ENCODE measurements at places on chromosomes 3 and 15. TPM values are rescaled to one million over a fixed set of nuclear protein-coding genes. Genes with fewer than 3 reads are reported as not detected.

DNA sequence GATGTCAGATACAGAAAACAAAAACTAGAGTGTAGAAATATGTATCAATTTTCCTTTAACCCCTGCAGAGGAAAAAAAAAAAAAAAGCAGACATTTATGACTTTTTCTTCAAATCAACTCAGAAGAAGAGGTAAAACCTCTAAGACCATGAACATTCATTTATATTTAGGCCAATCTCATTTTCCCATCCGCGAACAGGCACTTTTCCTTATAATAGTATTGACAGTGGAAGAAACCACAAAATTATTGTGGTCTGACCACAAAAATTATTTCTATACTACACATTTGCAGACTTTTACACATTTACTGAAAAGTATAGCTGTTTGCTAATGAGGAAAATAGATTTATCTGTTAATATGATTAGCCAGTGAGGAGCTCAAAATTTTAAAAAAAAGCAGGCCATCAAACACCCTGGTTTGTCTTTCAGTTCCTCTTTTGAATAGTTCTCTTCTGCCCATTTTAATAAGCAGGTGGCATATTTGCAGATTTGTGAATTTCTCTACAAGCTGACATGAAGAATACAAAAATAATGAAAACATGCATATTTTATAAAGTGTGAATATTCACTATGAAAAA lies 5.7 kb downstream of the OSBPL11 start:
- DNase-seq: no peak

- no peak for DNase-seq
These were observed 30.3 kb downstream of the ROBO1 start for GRCh38 chr3:79737530-79737929.

- no peak for DNase-seq
These were observed 22.8 kb downstream of the USF3 start for GRCh38 chr3:113673593-113673992.

DNA sequence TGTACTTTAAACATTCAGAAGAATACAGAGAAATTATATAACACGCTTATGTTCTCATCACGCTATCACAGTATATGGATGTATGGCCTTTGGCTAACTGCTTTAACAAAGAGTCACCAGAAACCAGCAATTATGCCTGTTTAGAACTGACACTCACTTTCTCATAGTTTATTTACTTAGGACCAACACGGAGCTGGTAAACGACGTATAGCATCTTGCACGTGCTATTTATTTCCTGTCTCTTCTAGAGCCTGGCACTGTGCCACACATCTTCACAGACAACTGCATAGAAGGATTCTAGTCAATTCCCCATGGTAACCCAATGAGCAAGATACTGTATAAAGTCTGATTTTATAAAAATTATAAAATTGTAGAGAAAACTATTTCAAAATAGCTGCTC lies 43.6 kb downstream of the TBC1D2B start:
- DNase-seq: peak; percentile 72

- peak; percentile 40 for DNase-seq
These were observed at the start of gene TNK2 for GRCh38 chr3:195907934-195908693. TSS of gene TNK2 (minus strand) at chr3:195908551. CDS start at chr3:195888588, 19,963 bp downstream.

GRCh38 chr15:81074773-81075172 lies 59.3 kb upstream of the CFAP161 start:
- no peak for DNase-seq

GRCh38 chr15:99106417-99107220 lies 1.7 kb downstream of the SYNM start:
- DNase-seq: peak; percentile 68

DNA sequence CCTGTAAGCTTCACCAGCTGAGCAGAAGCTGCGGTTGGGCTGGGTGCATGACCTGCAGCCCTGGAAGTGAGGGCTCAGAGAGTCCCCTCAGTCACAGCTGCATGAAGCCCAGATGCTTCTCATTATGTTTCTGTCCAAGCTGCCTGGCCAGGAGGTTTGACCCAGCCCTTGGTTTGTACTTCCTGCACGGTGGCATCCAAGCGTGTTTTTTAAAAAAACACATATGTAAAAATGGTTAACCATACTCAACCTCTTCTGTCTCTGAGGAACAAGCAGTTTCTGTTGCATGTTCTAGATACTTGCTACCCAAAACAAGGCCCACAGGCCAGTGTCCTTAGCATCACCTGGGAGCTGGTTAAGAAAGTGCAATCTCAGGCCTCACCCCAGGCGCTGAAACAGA lies 76.0 kb upstream of the ATP10A start:
- peak; percentile 12 for DNase-seq

- DNase-seq: peak; percentile 69
These were observed 129.8 kb downstream of the CACNA1D start for GRCh38 chr3:53624061-53624857.

DNA sequence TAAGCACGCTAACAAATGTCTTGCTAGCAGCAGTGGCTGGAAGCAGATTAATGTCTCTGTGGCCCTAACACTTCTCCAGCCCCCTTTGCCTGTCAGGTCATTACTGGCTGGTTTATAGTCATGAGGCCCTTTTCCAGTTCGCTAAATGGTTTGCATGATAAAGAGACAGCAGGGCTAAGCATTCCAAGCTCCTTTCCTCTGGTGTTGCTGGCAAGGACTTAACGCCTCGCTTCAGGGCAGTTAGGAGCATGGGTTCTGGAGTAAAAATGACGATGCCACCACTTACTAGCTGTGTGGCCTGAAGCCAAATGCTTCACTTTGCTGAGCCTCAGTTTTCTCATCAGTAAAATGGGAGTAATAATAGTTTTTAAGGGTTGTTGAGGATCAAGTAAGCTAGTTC lies 185.9 kb downstream of the MEGF11 start:
- no peak for DNase-seq

DNA sequence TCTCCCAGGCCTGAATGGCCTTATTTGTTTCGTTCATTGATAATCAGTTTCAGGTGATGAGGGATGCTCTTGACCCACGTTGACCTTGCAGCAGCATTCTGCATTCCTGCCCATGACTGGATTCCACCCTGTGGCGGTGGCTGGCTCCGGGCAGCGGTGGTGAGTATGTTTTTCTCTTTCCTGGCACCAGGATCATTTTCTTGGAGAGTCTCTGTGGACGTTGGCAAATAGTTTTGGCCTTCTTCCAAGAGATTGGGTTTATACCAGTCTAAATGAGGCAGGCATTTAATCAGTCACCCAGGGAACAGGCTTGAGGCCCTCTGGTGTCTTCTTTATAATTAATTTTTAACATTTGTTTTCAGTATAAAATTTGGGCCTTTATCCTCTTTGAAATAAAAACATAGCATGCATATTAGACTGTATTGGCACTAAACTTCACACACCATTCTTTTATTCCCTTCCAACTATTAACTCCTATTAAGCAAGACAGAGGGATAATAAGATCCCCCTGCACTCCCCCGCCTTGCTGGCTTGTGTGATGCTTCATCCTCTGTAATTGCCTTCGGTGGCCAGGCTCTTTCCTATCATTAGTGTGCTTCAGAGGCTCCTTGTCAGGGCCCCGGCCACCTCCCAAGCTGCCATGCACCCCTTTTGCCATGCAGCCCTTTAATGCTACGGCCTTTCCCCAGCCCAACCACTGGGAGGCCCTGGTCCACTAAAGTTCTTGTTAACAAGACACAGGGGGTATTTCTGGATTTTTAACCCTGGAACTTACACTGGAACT lies 176.2 kb upstream of the TOPAZ1 start:
- DNase-seq: no peak

GRCh38 chr3:61092870-61093269 lies 158.4 kb downstream of the FHIT start:
- no peak for DNase-seq

DNA sequence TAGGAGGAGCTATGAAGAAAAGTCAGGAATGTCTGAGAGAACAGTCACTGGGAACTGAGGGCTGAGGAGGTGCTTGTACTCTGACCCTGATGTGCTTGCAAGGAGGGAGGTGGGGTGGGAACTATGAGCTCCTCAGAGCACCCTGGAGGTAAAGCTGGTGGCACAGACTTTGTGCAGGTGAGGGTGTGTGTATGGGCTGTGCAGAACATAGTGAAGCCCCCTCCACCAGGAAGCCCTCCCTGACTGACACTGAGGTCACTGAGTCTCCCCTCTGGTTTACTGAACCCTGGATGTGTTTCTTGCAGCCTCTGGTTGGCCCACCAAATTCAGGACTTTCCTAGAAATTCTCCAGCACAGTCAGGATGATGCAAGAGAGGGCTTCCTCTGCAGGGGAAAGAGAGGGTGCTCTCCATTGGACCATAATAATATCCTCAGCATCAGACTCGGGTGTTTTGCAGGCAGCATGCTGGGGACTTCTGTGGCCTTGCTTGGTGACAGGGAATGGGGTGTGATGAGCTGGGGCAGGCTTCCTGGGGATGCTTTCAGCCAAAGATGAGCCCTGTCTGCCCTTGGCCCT lies 1.5 kb upstream of the ISLR start:
- no peak for DNase-seq

GRCh38 chr15:89904519-89904918 lies 8.2 kb downstream of the ARPIN start:
- DNase-seq: no peak

- DNase-seq: peak; percentile 32
These were observed 23.5 kb upstream of the RAP2B start for GRCh38 chr3:153138276-153139210.

DNA sequence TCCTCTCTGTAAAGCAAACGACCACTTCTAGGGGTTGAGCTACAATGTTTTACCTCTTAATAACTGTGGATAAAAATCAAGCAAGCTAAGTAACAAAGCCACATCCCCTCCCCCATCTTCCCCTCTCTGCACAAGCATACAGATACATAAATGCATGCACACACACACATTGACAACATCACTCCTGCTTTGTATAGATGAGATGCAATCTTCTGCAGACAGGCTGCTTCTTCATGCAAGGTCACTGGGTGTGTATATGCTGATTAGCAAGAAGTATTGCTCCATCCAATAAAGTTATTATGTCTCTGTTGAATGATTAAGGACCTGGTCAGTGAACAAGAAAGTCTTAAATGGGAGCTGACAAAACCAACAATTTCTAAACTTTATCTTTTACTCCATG lies 8.8 kb upstream of the ATP11B start:
- DNase-seq: no peak

- no peak for DNase-seq
These were observed 256.7 kb upstream of the TLE3 start for GRCh38 chr15:70354346-70354905.

DNA sequence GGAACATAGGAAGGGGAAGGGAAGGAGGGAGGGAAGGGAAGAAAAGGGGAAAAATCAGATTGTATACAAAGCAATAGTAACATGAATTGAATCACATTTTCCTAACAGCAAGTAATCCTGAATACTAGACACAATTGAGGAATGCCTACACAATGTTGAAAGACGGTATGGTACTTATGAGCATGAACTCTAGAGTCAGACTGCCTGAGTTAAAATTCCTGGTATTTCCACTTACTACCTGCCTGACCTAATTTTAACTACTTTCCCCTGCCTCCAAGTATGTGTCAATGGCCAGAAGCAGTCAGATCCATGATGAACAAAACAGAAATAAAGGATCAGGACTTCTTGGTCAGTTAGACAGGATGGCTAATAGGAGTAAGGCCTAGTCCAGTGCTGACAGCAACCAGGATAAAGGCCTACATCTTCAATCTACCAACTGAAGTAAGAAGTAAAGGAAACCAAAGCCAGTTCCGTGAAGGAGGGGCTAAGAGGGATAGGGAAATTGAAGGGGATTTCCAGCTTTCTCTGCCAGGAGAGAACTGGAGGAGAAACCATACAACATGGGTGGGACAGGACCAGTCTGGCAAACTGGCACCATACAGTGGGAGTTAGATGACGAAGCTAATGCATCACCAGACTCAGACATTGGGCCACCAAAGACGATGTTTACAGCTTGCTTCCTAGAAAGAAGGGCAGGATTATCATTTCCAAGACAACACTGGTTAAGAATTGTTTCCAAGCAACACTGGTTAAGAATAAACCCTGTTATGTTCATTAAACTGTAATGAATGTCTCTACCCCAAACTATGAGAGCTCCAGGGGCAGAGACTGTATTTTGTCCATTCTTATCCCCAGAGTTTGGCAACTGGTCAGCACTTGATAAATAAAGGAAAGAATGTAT lies 151.6 kb upstream of the UBE2E2 start:
- peak; percentile 14 for DNase-seq

- DNase-seq: no peak
These were observed 148.5 kb downstream of the DUT start for GRCh38 chr15:48479751-48480150.

DNA sequence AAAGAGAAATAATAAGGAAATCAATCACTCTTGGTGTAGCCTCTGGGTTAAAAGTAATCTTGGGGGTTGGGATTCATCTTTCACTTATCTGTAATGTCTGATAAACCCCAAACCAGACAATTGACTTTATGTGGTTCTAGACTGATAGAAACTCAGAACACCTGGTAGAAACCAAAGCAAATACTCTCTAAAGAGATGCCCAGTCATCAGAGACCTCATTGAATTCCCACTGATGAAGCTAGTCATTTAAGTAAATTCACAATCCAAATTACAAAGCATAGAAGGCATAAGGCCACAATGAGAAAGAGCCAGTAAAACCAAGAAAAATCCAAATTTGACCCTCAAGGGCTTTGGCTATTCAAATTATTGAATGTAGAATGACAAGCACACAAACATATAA lies 250.6 kb downstream of the MBNL1 start:
- no peak for DNase-seq

GRCh38 chr3:78754066-78754743 lies 1013.6 kb downstream of the ROBO1 start:
- DNase-seq: no peak

- DNase-seq: no peak
These were observed 124.0 kb downstream of the CNTN6 start for GRCh38 chr3:1216856-1217255.

- DNase-seq: no peak
These were observed 605.5 kb upstream of the KCNMB2 start for GRCh38 chr3:177930771-177931170.

NRROS gene
- total RNA-seq: 17.6 TPM

WNT7A gene
- total RNA-seq: 4.8 TPM

GOLGA6L7 gene
- total RNA-seq: not detected

LRRIQ4 gene
- total RNA-seq: 0.09 TPM

STRC gene
- total RNA-seq: 0.40 TPM

GLCE gene
- 21.1 TPM for total RNA-seq

C3orf80 gene
- 3.3 TPM for total RNA-seq

NCEH1 gene
- total RNA-seq: 52.1 TPM

All from lung (tissue), 17 donors.